ENCODE measurements at places on chromosomes 6 and 20.
A peak's percentile ranks its signal among the peaks of the same experiment; 100 is the strongest.

- no peak for DNase-seq
Observed at GRCh38 chr20:32078791-32079190, 26.7 kb downstream of the HCK start.

DNA sequence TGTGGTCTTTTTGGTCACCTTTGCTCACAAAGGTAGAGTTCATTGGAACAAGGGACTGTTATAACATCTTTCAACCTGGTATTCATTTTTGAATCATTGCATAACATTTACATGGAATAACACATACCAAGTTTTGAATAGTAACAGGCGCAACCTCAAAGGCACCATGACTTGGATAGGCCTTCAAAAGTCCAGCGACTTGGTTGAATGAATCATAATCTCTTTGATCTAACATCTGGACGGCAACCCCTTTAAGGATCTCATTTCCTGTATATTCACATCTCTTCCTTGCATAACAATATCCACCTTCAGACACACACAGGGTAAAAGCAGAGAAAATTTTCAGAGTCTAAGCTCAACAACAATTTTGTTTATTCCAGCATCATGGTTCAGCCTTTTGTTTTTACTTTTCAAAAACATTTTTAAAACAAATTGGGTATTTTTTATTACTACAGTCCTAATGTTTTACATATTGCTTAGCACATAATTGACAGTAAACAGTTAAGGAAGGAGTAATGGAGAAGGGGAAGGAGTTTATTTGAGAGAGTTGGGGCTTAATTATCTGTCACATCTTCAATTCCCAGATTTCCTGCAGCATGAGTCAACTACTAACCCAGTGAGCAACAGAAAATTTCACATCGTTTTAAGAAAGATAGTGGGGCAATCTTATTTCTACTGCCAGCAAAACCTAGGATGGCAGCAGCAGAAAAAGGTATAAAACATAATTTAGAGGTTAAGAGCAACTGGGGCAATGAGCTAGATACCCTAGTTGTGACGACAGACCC lies 41.8 kb upstream of the F13A1 start:
- no peak for DNase-seq

GRCh38 chr6:18260448-18261106 lies 3.8 kb downstream of the DEK start:
- DNase-seq, result peak; percentile 48

GRCh38 chr6:170311696-170312095 lies 5.1 kb downstream of the FAM120B start:
- DNase-seq, result no peak
